ENCODE measurements at places on chromosomes 3 and 15. TPM values are rescaled to one million over a fixed set of nuclear protein-coding genes. Genes with fewer than 3 reads are reported as not detected.
A peak's percentile ranks its signal among the peaks of the same experiment; 100 is the strongest.

FAM107A gene
- 23.6 TPM for total RNA-seq

EAF2 gene
- 6.7 TPM for total RNA-seq

RLBP1 gene
- total RNA-seq: not detected

CLDN18 gene
- not detected for total RNA-seq

PLA2G4E gene
- total RNA-seq: 0.06 TPM

SLC28A2 gene
- 1.2 TPM for total RNA-seq

COX17 gene
- total RNA-seq: 45.5 TPM

SUMF1 gene
- 32.1 TPM for total RNA-seq

SMCO1 gene
- total RNA-seq: not detected

GOLGA8G gene
- total RNA-seq: not detected

LRTM1 gene
- total RNA-seq: not detected

- no peak for DNase-seq
These were observed 4.4 kb upstream of the ACAP2 start for GRCh38 chr3:195447201-195447600.

- DNase-seq: no peak
These were observed 979.3 kb downstream of the IGSF11 start for GRCh38 chr3:118055381-118055780.

DNA sequence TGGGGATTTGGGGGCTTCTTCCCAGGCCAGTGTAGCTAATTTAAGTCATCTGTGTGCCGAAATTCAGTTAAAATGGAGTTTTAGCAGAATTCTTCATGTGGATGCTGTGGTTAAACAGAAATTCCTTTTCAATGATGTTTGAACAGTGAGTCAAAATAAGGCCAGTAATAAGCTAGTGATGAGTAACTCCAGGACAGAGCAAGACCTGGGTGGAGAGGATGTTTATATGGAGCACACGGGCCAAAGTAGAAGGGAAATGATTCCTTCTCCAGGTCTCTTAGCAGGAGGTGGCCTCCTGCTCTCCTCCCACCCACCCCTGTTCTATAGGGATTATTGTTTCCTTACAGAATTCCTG, 31.9 kb upstream of the UACA start:
- no peak for DNase-seq

GRCh38 chr15:45670511-45670910, 35.7 kb downstream of the SQOR start:
- DNase-seq: no peak

- peak; percentile 15 for DNase-seq
These were observed 503.6 kb downstream of the UNC13C start for GRCh38 chr15:54481819-54482218.

DNA sequence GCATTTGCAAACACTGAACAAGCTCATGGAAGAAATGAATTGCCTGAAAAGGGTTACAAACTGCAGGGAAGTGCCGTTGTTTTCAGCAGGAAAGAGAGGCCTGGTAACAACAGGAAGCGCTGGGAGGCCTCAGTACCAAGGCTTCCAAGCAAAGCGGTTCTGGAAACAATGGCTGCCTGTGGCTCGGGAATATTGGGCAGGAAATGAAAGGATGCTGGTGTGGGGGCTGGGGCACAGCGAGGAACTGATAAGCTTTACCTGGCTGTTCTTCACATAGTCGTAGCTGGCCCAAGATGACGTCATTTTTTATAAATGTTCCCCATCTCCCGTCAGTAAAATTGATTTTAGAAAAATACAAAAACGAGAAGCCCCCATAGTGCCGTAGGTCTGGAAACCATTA, 55.9 kb downstream of the ARHGAP31 start:
- no peak for DNase-seq

GRCh38 chr3:134494495-134494894, 8.6 kb downstream of the CEP63 start:
- DNase-seq: no peak

DNA sequence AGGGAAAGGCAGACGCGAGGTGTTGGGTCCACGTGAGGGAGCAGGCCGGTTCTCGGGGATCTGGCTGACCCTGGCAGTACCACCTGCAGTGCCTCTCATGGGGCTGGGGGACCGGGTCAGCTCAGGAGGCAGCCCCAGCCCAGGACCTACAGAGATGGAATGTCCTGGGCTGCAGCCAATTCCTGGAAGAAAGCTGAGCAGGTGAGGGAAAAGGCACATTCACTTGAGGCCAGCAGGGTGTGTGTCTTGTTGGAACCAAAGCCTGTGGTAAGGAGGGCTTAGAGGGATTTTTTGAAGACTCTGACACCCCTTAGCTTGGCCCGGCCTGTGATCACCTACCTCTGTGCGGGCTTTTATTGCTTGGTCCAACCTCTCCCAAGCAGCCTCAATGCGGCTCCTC, 15.8 kb downstream of the PLA2G4B start:
- no peak for DNase-seq

DNA sequence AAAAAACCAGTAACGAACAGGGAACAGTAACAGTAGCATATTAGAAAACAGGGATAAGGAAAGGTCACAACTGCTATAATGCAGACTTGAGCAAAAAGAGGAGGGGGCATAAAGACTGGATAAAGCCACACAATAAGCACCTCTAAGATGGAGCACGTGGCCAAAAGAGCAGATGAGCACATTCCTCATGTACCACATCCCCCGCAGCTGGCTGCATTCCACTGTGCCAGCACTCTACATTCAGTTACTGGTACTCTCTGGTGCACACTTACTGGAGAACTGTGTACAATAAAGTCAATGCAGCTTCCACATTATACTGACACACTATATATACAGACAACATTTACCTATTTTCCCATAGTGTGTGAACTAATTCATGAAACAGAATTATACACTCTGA, 64.7 kb downstream of the UBE3A start:
- no peak for DNase-seq

DNA sequence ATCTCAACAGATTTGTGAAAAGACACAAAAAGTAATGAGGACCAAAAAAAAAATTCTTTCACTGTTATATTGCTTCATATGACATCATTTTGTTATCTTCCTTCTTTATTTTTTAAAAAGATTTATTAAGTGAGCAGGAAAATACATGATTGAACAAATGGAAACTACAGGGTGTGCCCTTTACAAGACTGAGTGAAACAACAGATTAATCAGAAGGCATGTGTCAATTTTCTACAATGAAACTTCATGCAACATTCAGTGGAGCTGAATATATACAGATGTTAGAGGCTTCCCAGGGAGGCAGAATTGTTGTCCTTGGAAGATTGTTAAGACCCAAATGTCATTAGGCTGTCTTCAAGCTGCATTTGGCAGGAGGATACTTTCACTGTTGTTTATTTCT, 28.4 kb upstream of the SLC2A2 start:
- no peak for DNase-seq

DNA sequence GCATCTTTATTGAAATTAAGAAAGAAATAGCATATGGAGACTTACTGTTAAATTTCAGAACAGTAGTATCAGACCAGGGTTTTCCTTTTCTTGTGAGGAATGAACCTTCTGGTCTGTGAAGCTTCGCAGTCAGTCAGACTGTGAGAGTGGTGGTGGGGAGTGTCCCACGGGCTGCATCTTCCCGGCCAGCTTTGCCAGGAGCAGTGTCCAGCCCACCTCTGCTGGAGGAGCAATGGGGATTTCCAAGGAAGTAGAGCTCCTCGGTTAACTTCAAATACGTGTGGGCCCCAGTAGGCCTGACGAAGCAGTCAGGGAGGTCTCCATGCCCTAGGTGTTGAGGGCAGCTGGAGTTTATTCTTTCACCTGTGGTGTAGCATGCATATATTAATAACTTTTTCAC, 40.9 kb upstream of the FBXL22 start:
- DNase-seq: no peak

DNA sequence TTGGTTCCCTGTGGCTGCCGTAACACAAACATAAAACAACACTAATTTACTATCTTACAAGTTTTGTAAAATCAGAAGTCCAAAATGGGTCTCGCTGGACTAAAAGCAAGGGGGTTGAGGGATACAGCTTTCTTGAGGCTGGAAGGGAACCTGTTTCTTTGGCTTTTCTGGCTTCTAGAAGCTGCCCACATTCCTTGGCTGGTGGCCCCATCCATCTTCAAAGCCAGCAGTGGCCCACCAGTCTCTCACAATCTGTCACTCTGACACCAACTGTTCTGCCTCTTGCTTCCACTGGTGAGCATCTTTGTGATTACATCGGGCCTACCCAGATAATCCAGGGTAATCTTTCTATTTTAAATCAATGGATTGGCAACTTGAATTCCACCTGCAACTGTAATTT, 1.1 kb upstream of the ANPEP start:
- no peak for DNase-seq

DNA sequence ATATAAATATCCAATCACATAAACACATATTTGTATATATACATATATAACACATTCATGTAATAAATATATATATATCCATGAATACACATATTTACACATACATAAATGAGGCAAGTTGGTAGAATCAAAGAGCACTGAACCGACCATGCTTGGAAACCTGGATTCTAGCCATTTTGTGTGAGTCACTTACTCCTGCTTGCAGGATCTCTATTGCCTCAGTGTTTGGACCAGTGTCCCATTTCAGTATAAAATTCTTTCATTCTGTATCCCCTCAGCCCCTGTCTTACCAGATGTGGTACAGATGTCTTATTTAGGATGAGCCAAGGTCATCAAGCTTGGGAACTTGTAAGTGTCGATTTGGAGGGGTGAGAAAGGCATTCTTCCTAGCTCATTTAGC, 391.4 kb upstream of the FRG2C start:
- no peak for DNase-seq

DNA sequence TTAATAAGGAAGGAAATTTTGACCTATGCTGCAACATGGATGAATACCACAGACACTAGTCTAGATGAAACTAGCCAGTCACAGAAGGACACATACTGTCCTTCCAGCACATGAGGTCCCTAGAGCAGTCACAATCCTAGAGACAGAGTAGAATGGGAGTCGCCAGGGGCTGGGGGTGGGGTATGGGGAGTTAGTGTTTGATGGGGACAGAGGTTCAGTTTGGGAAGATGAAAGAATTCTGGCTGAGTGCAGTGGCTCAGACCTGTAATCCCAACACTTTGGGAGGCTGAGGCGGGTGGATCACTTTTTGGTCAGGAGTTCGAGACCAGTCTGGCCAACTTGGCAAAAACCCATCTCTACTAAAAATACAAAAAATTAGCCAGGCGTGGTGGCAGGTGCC, 99.2 kb downstream of the TPRA1 start:
- DNase-seq: no peak

- DNase-seq: no peak
These were observed 2.9 kb upstream of the GRM2 start for GRCh38 chr3:51703761-51704510.

GRCh38 chr3:168121184-168122017, 25.7 kb upstream of the GOLIM4 start:
- peak; percentile 36 for DNase-seq

GRCh38 chr3:67657192-67657591, 2.8 kb upstream of the SUCLG2 start:
- no peak for DNase-seq

- no peak for DNase-seq
These were observed 37.9 kb upstream of the SLC2A2 start for GRCh38 chr3:171064461-171064860.

DNA sequence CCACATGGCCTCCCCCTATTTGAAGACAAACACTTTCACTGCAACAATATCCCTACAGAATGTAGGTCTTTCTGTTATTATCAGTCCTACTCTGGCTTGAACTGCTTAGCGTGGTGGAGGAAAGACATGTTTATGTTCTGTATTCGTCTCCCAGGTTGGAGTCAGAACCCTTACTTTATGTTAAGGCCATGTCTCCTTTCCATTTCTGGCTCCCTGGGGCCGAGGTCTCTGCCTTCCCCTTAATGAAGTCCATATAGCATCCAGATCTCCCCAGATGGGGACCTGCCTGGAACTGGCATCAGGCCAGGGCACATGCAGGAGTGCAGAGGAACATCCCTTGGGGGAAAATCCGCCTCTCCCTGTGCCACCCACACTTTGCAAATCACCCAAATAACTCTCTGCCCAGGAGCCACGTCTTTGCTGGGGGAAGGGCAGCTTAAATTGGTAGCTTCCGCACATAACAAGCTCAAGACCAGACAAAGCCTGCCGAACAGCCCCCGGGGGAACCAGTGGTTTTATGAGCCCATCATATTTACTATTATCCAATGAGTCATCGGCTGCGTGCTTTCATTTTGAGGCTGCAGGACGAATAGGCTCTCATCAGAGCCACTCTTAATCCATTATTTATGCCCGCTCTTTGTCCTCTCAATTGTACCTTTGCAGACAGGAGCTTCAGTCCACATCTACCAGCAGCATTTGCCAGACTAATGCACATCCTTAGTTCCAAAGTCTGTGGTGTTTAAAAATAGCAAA, 237.0 kb downstream of the UACA start:
- peak; percentile 65 for DNase-seq

DNA sequence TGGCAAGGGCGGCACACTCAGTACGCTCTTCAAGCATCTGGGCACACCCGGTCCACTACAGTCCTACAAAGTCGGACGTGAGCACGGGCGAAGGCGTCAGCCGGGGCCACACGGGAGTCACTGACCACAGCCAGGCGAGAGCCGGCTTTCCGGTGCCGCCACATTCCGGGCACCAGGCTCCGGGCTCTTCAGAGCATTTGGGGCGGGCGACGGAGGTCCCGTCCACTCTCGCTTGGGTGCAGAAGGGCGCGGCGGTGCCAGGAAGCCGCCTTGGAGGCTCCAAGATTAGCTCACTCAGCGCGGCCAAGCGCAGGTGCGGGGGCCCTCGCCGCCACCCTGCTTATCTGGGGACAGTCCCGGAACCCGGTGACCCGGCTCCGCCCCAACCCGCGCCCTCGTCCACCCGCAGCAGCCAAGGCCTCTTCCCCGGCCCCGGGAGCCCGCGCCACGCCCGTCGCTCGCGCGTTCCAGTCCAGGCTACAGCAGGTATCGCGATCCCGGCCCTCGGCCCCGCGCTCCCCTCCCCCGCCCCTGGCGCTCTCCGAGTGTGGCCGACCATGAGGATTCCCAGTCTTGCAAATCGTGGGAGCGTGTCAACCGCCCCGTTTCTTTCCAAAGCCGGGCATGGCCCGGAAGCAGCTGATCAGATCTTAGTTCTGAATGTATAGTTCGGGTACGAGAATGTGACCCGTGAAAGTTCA, at the start of gene ADPRH:
Gene ADPRH (plus strand): TSS at position 127 of the 701 bp plus-strand sequence. CDS start 2,678 bp downstream, outside the sequence.
- DNase-seq: peak; percentile 89

All from mucosa of descending colon (tissue), 3 donors.